Stimulated activated CD4-positive, alpha-beta T cell treated with anti-CD3 and anti-CD28 coated beads, Interleukin-2, amount 100 ng/mL, for 24 hours (primary cell): ENCODE measurements at places on chromosomes 5 and 9.

- DNase-seq: no peak
Measured at GRCh38 chr9:134489621-134490408, 151.8 kb upstream of the COL5A1 start.

GRCh38 chr5:147510885-147511284 is 1.0 kb upstream of the DPYSL3 start:
- DNase-seq: no peak

DNA sequence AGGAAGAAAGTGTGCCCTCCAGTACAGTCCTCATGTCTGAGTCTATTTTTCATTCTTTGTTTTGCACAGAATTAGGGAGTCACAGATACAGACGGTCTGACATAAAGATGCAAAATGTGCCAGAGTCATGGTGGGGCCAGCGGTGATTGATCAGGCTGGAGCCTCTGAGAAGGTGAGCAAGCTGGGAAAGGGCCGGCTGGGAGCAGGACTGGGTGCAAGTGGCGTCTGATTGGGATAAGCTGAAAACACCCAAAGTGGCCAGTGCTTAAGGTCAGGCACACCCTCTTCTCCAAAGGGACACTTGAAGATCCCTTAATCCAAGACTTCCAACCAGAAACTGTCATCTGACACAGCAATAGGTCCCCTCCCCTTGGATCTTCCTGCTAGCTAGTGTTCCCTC is 32.6 kb downstream of the FSTL4 start:
- DNase-seq: no peak

GRCh38 chr5:173710528-173710927 is 94.1 kb upstream of the BOD1 start:
- no peak for DNase-seq

DNA sequence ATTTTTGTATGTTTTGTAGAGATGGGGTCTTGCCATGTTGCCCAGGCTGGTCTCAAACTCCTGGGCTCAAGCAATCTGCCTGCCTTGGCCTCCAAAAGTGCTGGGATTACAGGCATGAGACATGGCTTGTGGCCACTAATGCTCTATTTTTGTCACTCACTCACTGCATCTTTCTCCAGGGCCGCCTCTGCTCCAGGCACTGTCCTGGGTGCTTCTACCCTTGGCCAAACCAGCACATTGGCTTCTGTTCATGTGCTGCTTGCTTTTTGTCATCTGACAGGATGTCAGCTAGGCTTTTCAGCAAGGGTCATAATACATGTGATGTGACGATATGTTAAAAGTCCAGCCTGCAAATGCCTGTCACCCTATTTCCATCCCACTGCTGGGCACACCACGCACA is 3.2 kb downstream of the ODF2 start:
- DNase-seq: no peak

- DNase-seq: no peak
Measured at GRCh38 chr5:99460701-99461100, 531.9 kb upstream of the CHD1 start.

DNA sequence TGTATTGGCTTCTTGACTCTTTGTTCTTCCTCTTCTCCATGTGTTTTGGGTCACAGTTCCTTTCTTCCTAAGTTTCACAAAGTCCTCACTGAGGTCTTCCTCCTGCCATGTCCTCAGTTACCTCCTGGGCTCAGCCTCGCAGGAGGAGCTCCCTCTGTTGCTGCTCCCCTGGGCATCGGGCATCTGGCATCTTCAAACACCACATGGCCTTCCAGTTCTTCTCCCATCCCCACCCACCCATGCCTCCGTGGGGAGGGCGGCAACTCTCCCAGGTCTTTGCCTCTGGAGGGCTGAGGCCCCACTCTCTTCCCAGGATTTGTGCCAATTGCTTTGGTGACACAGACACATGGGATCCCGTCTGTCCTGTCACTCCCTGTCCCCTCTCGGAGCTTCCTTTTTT is 22.8 kb downstream of the MRPL36 start:
- no peak for DNase-seq

DNA sequence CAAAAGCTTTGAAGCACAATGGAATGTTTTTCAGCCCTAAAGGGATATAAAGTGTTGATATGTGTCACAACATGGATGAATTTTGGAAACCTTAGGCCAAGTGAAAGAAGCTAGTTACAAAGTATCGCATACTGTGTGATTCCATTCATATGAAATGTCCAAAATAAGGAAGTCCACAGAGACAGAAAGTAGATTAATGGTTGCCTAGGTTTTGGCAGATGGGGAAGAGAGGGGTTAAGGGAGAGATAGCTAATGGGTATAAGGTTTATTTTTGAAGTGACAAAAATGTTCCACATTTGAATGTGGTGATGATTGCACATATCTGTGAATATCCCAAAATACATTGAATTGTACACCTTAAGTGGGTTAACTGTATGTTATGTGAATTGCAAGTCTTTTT is 57.5 kb upstream of the MCCC2 start:
- DNase-seq: no peak

DNA sequence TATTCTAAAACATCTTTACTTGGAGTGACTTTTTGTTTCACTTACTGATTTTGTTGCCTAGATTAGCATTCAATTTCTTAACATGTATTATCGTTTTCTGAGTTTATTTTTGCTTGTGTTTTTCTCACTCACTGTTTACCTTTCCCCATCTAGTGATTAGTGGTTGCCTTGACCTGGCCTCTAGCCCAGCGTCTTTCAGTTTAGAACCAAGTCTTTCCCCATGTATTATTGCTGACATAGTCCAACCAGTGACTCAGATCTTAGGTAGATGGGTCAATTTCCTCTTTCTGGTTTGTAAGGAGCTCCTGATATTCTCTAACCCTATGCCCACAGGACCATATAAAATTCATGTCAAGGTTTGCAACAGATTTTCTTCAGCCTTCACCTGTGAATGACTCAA is 135.5 kb downstream of the PRR16 start:
- no peak for DNase-seq

DNA sequence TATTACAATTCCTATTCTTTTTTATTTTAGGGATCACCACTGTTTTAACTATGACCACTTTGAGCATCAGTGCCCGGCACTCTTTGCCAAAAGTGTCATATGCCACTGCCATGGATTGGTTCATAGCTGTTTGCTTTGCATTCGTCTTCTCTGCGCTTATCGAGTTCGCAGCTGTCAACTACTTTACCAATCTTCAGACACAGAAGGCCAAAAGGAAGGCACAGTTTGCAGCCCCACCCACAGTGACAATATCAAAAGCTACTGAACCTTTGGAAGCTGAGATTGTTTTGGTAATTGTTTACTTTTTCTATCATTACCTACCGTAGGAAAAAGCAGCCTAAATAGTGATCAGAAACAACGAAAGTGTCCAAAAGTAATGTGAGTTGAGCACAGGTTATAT is 6.4 kb downstream of the GABRA6 start:
- no peak for DNase-seq

DNA sequence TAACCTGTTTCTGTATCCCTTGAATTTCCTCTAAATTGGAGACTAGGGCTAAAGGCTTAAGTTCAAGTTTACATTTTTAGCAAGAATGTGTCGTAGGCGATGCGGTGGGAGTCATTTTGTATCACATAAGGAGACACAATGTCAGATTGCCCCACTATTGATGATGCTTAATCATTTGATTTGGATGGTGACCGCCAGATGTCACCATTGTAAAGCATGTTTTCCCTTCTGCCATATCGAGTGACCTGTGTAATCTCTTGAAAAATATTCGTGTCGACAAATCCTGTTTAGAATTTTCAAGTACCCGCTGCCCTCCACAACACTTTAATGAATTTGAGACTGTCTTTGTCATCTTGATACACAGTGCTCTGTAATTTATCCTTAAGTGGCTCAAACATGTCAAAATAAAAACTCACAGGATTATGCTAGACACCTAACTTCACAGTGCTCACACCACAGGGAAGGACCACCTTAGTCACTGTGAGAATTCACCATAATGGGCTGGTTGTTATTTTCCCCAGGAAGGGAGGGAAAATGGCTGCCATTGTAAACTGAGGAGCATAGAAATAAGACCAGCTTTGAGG is 34.5 kb upstream of the SLC46A2 start:
- no peak for DNase-seq

- no peak for DNase-seq
Measured at GRCh38 chr5:161190778-161191177, 338.8 kb upstream of the ATP10B start.

- no peak for DNase-seq
Measured at GRCh38 chr5:40221796-40222195, 457.9 kb upstream of the PTGER4 start.

- DNase-seq: no peak
Measured at GRCh38 chr9:134100040-134100439, 32.2 kb upstream of the BRD3 start.

DNA sequence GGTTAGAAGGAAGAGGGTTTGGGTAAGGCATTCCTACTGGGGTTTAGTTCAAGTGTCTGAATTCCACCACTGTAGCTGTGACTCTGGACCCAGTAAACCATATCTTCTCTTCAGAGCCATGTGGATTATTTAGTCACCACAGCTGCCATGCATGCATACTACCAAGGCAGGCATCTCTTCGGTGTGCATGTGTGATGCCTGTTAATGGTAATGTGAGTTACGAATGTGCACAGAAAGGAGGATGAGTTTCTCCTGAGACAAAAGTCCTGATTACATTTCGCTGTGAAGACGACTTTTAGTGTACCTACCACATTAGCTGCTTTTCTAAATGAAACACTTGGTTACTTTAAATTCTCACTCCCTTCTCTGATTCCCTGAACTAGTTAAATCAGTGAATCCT is 9.3 kb downstream of the PBX3 start:
- DNase-seq: no peak

GRCh38 chr9:25078202-25078601 is 532.5 kb upstream of the IZUMO3 start:
- no peak for DNase-seq

GRCh38 chr9:134494905-134495304 is 146.7 kb upstream of the COL5A1 start:
- no peak for DNase-seq

DNA sequence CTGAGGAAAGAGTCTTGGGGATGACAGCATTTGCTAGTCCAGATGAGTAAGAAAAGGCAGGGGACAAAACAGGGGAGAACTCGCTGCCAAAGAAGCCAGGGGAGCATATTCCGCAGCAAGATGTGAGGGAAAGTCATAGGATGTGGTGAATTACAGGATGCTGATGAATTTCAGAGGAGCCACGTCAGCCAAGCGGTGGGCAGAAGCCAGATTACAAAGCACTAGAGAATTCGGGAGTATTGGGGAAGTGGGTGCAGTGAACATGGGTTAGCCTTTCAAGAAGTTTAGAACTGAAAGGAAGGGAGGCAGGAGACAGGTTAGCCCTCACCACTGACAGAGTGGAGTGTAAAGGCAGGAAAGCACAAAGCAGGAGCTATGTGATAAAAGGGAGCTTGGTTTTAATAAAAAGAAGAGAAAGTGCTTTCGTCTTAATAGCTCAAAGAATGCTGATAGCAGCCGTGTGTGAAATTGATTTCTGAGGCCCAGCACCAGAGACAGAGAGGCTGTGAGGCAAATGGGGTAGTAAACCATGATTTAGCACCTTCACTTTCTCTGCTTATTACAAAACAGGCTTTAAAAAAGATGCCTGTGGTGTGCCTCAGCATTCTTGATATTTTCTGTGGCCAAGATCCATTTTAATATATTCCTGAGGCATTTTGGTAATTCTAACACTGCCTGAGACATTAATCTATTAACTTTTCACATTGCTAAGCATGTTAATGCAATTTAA is 16.9 kb downstream of the ADAMTSL1 start:
- DNase-seq: no peak

GRCh38 chr9:120001536-120001935 is 578.4 kb downstream of the CDK5RAP2 start:
- DNase-seq: no peak

- peak; percentile 8 for DNase-seq
Measured at GRCh38 chr9:22052376-22052945, 43.4 kb upstream of the CDKN2B start.

DNA sequence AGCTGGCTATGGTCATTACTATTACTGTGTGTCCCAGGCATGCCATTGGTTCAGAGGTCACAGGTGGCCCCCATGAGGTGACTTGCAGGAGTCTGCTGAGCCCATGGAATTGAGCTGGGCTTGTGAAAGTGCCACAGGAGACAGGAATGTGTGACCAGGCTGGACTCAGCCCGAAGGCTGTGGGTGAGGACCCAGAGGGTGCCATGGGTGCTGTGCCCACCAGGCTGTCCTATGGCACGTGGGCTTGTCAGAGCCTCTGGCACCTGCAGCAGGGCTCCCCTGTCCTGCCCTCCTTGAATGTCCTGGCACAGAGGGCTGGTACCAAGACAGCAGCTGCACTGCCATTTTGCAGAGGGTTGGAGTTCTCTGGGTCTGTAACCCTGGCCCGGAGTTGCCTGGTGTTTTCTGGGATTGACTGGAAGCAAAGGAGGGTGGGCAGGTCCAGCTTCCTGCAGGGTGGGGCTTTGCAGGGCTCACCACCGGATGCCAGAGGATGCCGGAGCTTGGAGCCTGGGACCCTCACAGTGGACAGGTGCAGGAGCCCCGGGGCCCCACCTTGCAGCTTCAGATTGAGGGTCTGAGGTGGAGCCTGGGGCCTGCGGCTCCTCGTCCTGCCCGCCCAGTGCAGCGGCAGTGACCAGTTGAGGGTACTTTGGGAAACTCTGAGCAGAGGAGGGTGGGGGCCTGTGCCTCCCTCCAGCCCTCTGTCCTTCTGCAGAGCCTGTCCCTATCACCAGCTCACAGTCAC is 14.2 kb downstream of the COL5A1 start:
- DNase-seq: no peak

DNA sequence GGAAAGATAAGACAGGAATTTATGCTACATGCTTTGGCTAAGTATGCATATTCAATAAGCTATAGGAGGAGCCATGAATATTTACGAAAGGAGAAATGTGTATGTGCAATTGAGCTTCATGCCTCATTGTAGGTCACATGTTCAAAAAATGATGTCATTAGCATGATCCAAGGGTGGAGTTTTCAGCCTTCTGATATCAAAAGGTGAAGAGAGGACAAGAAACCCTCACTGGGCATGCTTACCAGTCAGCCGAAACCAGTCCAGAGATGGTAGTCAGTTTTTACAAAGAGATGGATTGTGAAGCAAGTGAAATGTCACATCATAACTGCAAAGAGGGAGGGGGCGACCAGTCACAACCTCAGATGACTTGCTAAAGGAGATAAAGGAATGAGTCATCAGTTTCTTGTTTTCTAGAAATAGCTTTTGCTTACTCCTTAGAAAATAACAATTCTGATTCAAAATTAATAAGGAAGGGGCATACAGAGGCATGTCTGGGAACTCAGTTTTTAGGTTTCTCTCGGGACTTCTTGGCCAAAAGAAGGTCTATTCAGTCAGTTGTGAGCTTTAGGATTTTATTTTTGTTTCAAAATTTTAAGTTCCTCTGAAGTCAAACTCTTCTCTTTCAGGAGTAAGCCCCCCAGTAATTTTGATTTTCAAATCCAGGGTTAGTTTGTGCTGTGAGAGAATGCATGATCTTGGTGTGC is 1067.8 kb upstream of the EDIL3 start:
- no peak for DNase-seq

GRCh38 chr5:149990518-149991376 is 9.7 kb downstream of the TIGD6 start:
- peak; percentile 70 for DNase-seq
